Effector CD4-positive, alpha-beta T cell (primary cell): ENCODE measurements at places on chromosomes 7 and 10.

DNA sequence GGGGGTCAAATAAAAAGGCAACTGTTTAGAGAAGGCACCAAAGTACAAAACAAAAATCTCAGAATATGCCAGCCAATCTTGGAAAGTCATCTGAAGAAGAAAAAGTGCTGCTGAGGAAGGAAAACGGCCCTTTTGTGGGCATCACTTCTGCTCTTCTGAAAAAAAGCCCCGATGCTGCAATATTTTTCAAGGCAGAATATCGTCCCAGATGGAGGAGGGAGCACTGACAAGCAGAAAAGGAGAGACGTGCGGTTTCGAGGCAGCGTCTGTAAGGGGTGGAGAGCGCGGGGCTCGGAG, 959 bp upstream of the ATRNL1 start:
- DNase-seq = no peak

DNA sequence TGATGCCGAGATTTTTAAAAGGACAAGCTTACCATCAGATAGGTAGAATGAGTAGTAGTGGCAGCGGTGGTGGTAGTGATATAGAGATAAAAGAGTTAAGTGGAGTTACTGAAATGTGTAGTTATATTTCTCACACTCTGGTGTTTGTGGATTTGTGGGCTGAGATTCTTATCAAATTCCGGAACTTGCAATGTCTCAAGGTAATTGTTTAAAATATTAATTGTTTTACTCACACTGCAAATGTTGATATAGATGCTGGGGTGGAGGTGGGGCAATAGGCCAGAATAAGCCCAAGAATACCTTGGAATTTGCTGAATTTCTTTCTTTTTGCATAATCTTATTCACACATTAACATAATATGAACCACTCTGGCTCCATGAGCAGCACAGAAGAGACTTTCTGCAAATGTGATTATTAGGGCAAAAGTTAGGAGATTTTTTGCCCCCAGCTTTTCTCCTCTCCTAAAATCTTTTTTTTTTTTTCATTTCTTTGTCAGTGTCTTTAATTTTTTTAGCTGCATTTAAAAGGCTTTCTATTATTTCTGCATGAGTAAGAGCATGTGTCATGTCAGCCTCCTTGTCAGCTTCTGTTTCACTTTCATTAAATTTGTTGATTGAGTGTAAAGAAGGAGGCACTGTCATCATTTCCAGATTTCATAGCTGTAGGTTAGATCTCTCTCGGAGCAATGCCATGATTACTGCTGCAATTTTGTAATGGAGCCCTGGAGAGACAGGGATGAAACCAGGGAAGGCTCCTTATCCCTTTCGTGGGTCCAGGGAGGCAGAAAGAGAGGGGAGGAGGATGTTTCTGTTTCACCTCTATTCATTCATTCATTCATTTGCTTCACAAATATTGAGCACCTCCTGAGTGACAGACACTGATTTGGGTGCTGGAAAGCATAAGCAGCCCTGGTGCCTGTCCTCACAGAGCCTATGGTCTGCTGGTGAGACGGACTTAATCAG, 13.1 kb upstream of the SGMS1 start:
- no peak for DNase-seq

DNA sequence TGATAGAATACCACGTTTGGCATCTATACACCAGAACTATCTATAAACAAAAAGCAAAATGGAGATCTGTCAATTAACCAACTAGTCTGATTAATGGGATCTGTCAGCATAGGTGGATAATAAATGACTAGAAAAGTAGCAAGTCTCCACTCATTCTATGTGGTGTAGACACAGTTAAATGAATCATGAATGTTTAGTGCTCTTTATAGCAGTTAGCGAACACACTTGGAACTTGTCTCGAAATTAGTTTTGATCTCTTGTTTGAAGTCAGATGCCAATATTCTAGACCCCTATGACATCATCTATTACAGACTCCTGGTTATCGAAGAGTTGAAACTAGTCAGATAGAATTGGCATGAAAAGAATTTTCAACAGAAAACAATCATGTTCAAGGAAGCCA, 259.7 kb downstream of the AHR start:
- DNase-seq = no peak

DNA sequence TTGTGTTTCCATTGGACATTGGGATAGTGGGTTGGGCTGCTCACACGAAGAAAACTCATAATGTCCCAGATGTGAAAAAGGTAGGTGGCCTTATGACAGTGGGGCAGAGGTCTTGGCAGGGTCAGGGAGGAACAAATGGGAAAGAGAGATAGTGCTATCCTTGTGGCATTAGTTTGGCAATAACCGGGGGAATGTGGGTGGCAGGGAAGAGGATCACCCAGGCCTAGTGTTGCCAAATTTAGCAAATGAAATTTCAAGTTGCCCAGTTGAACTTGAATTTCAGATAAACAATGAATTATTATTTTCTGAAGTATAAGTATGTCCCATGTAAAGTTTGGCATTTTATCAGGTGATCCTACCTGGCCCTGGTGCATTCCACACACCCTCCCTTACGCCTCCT, 789 bp downstream of the PDE6C start:
- DNase-seq = no peak
